ENCODE measurements at places on chromosomes 1 and 21.

DNA sequence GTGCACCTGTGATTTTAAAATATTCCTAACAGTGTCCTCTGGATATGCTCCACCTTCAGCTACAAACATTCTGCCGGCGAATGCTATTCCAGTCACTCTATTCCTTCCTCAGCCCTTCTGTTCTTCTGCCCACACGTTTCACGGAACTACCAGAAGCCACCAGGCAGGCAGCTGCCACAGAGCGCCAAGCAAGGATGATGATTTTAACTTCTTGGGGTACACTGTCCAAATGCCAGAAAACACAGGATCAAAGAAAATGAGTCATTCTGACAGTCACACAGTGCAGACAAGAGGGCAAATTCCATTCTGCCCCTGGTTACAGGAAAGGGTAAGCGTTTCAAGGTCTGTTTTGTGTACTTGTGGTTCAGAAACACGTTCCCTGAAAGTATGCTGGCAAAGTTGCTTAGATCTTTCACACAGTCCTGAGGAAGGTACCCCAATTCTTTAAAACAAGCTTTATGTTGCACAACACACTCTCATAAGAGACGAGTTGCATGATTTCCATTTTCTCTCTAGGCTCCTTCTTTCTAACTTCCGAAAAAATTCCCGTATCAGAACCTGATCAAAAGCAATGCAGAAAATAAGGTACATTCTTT, 508.3 kb upstream of the PKN2 start:
- DNase-seq, result no peak

DNA sequence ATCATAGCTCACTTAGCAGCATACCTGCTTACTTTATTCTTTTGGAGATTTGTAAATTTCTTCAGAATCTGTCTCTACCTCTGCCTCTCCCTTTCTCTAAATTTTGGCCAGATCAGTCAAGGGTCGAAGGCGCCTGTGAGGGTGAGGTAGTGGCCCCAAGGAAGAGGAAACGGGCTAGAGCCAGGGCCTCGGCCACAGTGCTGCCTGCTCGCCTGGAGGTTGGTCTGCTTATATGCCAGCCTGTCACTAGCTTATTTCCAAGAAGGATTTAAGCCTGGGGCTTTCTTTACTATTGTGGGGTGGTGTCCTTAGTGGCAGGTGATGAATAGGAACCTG, 19.6 kb downstream of the PEX14 start:
- DNase-seq, result no peak

DNA sequence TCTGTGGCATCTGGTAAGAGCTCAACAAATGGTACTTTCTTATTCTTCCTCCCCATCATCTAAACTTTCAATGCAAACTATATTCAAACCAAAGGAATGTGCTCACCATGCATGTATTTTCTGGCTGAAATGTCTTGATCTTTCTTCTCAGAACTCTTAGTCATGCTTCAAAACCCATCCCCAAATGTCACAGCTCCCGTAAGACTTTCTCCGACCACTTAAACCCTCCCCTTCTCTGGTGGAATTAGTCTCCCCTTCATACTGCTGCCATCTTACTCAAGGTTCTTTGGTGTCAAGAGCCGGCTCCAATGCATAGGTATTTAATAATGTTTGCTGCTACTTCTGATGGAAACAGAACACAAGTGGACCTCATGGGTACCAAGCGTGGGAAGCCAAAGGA, 538.1 kb downstream of the MATN1 start:
- DNase-seq, result no peak

DNA sequence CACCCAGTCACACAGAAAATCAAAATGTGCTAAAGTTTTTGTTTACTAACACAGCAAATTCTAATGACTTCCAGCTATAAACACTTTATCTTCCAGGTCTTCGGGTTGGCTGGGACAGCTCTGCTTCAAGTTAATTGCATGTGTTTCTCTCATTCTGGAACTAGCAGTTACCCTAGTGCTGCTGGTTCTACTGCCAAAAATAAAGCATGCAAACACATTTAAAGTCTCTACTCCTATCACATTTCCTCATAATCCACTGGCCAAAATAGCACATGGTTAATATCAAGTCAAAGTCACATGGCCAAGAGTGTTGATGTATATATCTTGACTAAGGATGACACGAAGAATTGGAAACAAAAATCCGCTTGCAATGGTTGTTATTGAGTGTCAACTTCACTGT, 973.1 kb upstream of the ADGRL2 start:
- no peak for DNase-seq

DNA sequence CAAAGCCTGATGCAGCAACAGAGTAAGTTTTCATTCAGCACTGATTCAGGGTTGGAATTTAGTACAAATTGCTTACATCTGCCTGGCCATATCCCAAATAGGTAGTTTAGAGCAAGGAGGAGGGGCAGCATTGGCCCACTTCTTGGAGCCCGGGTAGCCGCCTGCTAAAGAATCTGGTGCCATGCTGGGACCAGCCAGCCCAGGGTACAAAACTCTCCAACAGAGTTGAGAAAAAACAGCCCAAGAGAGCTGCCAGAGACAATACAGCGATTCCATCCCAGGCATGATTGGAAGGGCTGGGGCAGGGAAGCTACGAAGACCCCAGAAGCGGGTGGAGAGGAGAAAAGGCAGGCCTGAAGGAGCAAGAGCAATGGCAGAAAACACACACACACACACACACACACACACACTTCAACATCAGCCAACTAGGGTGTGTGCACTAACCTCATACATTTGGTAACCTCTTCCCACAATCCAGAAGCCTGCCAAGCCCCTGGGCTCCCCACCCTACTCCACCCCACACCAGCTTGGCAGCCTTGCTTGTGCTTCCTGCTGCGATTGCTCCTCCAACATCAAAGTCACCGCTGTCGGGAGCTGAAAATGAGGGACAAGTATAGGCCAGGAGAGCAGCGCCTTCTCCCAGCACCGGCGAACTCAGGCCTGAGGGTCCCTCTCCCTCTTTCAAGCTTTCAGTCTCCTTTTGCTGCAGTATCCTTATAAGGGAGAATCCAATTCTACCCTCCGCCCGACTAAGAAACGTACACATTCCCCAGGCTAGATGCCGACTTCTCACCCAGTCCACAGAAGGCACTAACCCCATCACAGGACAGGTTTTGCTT, 1.2 kb downstream of the PIK3C2B start:
- peak; percentile 16 for DNase-seq

DNA sequence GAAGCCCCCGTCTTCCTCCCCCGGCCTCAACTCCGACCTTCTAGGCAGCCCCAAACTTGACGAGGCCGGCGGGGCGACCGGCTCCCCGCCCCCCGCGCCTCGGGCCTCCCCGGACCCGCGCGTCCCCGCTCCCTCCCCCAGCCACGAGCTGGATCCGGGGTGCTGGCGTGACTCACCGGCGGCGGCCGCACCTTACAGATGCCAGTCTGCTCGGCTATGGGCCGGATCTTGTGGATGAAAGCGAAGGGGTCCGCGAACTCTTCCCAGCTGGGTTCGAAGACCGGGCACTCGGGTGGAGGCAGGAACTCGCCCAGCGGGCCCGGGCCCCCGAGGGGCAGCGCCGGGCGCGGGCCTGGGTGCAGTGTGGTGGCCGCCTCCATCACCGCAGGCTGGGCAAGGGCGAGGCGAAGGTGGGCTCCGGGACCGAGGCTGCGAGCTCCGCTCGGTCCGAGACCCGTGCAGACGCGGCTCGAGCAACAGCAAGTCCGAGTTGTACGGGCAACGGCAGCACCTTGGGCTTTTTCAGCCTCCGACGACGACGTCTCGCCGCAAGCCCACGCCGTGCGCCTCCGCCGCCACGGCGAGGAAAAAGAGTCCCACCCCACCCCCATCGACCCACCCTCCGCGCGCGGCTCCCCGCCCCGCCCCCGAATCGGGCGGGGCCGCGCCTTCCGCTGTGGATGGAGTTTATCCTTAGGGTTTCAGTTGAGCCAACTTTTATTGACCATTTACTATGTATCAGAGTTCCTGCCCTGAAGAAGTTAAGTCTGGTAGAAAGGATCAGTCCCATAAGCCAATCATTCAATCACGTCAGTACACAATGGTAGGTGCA, at the start of gene KDM5B:
TSS of gene KDM5B (minus strand) at position 496 of the 832 bp plus-strand sequence. CDS start at position 380, 116 bp downstream.
- peak; percentile 63 for DNase-seq

- no peak for DNase-seq
These were observed 29.4 kb upstream of the MX1 start for GRCh38 chr21:41396558-41397075.

GRCh38 chr1:94755675-94756074, 64.5 kb upstream of the SLC44A3 start:
- peak; percentile 28 for DNase-seq

- DNase-seq, result no peak
These were observed 128.0 kb downstream of the PSMG1 start for GRCh38 chr21:39055167-39055767.

GRCh38 chr1:242743983-242744780, 219.7 kb upstream of the PLD5 start:
- no peak for DNase-seq

DNA sequence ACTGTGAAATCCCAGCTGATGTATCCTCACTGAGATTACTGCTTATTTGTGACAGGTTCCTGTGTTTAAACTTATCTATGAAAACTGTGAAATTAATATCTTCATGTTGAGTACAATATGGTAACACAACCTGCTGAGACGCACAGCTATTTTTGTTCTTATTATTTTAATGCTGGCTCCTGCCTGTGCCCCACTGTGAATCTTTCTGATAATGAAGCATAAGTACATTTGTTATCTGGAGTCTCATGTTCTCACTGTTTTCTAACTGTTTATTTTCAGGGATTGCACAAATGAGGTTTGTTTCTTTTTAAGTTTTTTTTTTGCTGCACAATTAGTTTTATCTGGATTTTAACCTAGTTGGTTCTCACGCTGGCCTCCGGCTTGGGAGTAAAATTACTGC, 39.9 kb upstream of the IFNAR2 start:
- no peak for DNase-seq

- DNase-seq, result no peak
These were observed at the start of gene WNT4 for GRCh38 chr1:22143065-22144033. TSS of gene WNT4 (minus strand) at chr1:22143097. CDS start at chr1:22142922, 175 bp downstream.

- no peak for DNase-seq
These were observed 108.6 kb upstream of the COP1 start for GRCh38 chr1:176315519-176316220.

DNA sequence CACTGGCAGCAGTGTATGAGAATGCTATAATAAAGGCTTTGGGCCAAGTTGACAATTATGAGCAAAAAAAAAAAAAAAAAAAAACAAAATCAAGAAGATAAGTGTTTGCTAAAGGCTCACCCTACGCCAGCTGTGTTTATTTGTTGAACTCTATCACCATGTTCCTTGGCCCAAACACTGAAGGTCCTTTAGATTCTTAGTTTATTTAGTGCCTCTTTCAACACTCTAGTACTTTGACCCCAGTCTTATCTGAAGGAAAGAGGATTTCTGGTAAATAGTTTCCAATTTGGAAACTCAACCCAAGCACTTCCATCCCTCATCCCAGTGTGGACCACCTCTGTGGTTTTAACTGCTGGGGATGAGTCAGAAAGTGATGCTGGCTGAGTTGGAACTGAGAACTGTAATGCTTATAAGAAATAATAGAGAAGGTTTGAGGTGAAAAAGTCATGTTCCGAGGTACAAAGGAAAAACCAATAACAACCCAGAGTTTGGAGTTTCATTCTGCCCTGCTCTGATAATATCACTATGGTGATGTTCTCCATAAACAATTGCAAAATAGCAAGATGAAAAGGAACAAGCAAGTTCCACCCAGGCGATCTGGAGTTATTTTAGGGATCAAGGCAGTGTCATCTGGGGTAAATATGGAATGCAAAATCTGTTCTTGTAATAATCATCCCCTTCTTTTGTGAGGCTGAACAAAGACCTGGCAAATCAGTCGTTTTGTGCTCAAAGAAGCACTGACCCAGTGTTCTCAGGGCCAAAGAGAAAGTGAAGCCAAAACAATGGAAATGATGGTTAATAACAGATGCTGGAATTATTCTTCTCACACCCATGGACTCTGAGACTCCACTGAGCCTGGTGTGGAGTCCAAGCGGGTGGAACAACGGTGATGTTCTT, 19.7 kb upstream of the CAPZB start:
- no peak for DNase-seq

GRCh38 chr1:34113887-34114286, 51.1 kb downstream of the CSMD2 start:
- no peak for DNase-seq

DNA sequence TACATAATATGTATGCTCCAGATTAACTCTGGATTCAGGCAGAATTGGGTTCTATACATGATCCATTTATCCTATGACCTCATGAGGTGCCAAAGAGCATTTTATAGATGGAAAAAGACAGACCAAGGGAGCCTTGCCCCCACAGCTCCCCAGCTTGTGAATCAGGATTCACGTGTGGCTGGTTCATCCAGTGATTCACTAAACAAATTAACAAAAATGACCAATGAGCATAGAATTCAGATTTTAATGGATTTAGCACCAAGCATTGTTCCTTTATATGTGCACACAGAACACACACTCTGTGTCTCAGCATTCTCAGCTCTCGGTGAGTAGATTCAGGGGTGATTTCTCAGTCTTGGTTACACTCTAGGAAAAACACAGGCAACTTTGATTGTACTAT, 51.7 kb upstream of the BARHL2 start:
- no peak for DNase-seq

DNA sequence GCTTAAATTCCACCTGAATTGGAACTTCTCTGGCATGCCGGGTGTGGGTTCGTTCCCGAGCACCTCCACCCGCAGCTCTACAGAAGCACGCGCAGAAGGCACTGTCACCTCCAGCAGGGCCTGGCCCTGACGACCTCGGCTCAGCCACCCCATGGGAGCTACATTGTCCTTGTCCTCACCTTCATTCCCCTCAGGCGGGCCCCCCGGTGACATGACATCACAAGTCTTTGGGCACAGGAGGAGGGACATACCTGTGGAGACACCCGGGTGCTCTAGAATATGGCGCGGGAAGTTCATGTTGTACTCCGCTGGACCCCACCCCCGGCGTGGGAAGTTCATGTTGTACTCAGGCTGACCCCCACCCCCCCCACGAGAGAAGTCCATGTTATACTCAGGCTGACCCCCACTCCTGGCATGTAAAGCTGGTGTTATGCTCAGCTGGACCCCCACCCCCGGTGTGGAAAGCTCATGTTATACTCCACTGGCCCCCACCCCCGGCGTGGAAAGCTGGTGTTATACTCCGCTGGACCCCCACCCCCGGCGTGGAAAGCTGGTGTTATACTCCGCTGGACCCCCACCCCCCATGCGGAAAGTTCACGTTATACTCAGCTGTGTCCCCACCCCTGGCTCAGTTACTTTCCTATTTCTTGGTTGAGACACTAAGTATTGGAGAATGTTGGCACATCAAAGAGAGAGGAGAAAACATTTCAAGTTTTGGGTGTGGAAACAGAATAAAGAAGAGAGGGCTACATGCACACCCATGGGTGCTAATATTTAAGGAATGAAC, 37.6 kb downstream of the UMODL1 start:
- DNase-seq, result no peak

GRCh38 chr21:35791541-35792325, 268.6 kb downstream of the SETD4 start:
- DNase-seq, result no peak

DNA sequence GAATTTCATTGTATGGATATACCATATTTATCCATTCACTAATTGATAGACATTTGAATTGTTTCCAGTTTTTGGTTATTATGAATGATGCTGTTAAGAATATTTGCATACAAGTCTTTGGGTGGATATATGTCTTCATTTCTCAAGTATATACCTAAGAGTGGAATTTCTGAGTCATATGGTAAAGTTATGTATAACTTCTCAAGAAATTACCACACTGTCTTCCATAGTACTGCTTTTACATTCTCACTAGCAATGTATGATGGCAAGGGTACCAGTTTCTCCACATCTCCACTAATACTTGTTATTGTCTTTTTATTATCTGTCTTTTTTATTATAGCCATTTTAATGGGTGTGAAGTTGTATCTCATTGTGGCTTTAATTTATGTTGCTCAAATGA, 74.6 kb upstream of the TENT5C start:
- peak; percentile 51 for DNase-seq

All from activated CD4-positive, alpha-beta T cell treated with anti-CD3 and anti-CD28 coated beads, Interleukin-2, amount 50 U/mL, for 16 hours (primary cell).